Dermis microvascular lymphatic vessel endothelial cell (primary cell): ENCODE measurements at places on chromosomes 12 and 14. TPM values are rescaled to one million over a fixed set of nuclear protein-coding genes. Genes with fewer than 3 reads are reported as not detected.

DNA sequence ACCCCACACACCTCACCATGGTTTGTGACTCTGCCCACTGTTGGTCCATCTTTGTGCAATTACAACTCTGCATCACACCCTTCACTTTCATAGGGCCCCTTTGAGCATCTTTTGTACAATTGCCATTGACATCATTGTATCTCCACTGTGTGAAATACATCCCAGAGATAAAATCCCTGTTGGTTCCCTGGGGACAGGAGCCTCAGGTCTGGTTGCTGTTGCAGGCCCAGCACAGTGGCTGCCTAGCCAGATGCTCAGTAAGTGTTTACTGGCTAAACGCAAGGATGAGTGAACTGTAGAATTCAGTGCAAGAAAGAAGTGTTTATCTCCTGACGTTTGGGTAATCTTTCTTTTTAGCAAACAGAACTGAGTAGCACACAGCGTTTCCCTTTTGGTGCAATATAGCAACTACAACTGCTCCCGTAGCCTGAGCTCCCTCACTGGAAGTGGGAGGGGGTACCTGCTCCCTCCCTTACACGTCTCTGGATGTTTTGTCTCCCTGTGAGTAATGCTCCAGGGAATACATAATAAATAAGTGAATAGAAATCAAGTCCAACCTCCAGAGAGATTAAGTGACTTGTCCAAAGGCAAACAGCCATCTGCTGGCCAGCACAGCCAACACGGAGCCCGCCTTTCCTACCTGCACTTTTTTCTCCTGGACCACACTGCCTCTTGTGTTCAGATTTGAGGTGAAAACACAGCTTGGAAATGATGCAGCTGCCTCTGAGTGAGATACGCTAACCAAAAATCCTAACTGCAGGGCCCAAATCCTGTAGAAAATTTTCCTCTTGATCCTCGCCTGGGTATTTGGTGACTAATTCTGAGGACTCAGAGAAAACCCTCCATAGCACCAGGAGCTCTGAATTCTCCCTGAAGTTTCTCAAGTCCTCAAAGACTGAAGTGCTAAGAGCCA is 27.4 kb downstream of the GALNT16 start:
- no peak for DNase-seq

- no peak for DNase-seq
These were observed 14.3 kb upstream of the ZFP36L1 start for GRCh38 chr14:68807148-68807600.

- peak; percentile 26 for DNase-seq
These were observed 82.0 kb downstream of the PRKCH start for GRCh38 chr14:61403411-61403810.

GRCh38 chr12:106136263-106136662 is 2.5 kb downstream of the NUAK1 start:
- peak; percentile 86 for DNase-seq

DNA sequence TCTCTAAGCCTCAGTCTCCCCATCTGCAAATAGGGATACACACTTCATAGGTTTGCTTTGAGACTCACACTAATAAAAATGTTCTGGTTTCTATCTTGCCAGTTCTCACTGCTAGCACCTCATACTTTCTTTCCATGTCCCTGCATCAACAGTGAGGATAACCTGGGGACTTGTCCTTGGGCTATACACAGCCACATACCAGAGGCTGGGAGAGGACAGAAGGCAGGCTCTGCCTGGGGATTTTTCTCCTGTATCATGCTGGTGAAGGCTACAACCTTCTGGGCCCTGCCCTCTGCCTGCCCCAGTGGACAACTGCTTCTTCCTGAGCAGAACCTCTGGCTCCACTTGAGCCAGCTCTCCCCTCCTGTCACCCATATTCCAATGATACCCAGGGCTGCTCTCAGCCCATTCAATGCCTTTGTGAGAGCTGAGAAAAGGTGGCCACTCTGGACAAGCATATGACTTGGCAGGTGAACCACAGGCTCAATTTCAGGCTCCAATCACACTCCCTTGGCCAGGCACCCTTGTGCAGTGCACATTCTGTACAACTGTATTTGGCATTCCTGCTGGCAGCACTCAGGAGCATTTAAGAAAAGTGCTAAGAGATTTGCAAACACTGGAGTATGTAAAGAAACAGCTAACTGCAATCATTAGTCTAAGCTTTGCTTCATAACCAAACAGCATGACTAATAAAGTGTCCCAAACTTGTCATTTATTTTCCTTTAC is 135.8 kb upstream of the VRK1 start:
- DNase-seq, result no peak

DAO gene
- not detected in 2 replicates for total RNA-seq

OAS3 gene
- total RNA-seq, result 6.4 and 6.5 TPM in 2 replicates

AMDHD1 gene
- total RNA-seq, result under 0.01 TPM in 2 replicates

TEDC1 gene
- total RNA-seq, result 7.1 and 9.9 TPM in 2 replicates
